ENCODE measurements at places on chromosomes 2 and 18.

GRCh38 chr2:35503738-35504199, 851.8 kb upstream of the CRIM1 start:
- no peaks in the 10 kb centered on the region for H3K4me1 ChIP-seq
- H3K4me3 ChIP-seq = no peak overlapping the region
- no peaks in the 10 kb centered on the region for H3K36me3 ChIP-seq
- H3K27ac ChIP-seq = no peak overlapping the region
- no peak for DNase-seq

GRCh38 chr2:29917781-29918180, 3.6 kb downstream of the ALK start:
- H3K4me3 ChIP-seq = no peak overlapping the region
- H3K4me1 ChIP-seq = peaks cover 11% of the 10 kb centered on the region
- H3K27ac ChIP-seq = no peak overlapping the region
- peaks cover 53% of the 10 kb centered on the region for H3K27me3 ChIP-seq

DNA sequence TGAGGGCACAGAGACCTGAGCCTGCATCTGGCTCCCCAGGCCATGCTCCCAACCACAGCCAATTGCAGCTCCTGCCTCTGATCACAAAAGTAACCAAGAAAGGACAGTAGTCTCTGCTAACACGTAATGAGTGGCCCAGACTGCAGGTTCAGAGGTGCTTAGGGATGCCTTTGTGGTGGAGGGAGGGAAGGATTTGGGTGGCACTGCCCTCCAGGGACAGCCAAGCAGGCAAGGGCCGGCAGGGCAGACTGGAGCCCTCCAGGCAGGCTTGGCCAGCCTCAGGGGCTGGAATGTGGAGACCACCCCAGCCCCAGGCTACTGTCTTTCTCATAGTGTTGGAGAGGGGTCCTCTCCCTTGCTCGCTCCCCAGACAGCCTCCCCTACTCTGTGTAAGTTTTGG, 114.5 kb upstream of the SMAD2 start:
- H3K27me3 ChIP-seq = peaks cover 3% of the 10 kb centered on the region
- H3K27ac ChIP-seq = no peak overlapping the region
- no peaks in the 10 kb centered on the region for H3K36me3 ChIP-seq
- no peaks in the 10 kb centered on the region for H3K4me1 ChIP-seq
- no peak for DNase-seq
- H3K4me3 ChIP-seq = no peak overlapping the region

DNA sequence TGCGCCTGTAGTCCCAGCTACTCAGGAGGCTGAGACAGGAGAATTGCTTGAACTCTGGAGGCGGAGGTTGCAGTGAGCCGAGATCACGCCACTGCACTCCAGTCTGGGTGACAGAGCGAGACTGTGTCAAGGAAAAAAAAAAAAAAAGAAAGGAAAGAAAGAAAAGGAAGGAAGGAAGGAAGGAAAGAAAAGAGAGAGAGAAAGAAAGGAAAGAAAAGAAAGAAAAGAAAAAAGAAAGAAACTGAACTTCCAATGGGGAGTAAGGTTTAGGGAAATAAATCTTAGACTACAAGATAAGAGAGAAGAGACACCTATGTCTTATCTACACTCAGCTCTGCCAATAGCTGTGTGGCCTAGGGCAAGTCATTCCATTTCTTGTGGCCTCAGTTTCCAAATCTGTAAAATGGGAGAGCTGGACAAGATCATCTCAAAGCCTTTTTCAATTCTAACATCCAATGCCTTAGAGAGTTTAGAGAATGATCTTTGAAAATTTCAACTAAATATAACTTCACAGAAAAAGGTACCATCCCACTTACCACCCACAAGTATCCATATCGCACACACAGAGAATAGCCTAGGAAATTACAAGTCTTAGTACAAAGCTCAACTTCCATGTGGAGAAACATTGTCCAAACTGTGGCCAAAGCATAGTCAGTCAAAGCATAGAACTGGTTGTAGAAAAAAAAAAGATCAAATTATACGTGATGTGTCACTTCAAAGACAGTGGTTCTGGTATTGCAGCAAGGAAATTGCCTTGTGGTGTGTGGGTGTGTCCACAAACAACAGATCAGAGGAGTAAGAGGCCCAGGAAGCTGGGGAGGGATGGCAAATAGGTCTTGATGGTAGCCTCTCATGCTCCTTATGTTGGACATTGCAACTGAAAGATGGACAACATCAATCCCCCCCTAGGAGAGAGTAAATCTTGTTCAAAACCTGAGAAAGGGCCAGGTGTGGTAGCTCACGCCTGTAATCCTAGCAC, 42.4 kb downstream of the SLC14A2 start:
- H3K36me3 ChIP-seq = no peaks in the 10 kb centered on the region
- DNase-seq = peak; percentile 45
- H3K4me1 ChIP-seq = peaks cover 28% of the 10 kb centered on the region
- no peak overlapping the region for H3K4me3 ChIP-seq
- no peak overlapping the region for H3K27ac ChIP-seq

GRCh38 chr2:11417946-11418585, 47.9 kb downstream of the E2F6 start:
- no peak overlapping the region for H3K27ac ChIP-seq
- peak; percentile 22 for DNase-seq
- H3K4me3 ChIP-seq = no peak overlapping the region

GRCh38 chr2:100046961-100047947, 95.1 kb downstream of the AFF3 start:
- H3K4me1 ChIP-seq = no peaks in the 10 kb centered on the region
- no peaks in the 10 kb centered on the region for H3K36me3 ChIP-seq
- DNase-seq = no peak
- H3K27ac ChIP-seq = no peak overlapping the region
- no peaks in the 10 kb centered on the region for H3K27me3 ChIP-seq

GRCh38 chr2:239396881-239397681, 3.7 kb downstream of the HDAC4 start:
- H3K27me3 ChIP-seq = no peaks in the 10 kb centered on the region
- peaks cover 5% of the 10 kb centered on the region for H3K36me3 ChIP-seq
- no peak overlapping the region for H3K27ac ChIP-seq
- H3K4me3 ChIP-seq = no peak overlapping the region
- peak; percentile 68 for DNase-seq
- H3K4me1 ChIP-seq = peaks cover 36% of the 10 kb centered on the region

GRCh38 chr2:64447317-64448040, 6.5 kb upstream of the LGALSL start:
- no peak overlapping the region for H3K27ac ChIP-seq
- H3K4me3 ChIP-seq = no peak overlapping the region
- no peak for DNase-seq
- H3K4me1 ChIP-seq = no peaks in the 10 kb centered on the region

DNA sequence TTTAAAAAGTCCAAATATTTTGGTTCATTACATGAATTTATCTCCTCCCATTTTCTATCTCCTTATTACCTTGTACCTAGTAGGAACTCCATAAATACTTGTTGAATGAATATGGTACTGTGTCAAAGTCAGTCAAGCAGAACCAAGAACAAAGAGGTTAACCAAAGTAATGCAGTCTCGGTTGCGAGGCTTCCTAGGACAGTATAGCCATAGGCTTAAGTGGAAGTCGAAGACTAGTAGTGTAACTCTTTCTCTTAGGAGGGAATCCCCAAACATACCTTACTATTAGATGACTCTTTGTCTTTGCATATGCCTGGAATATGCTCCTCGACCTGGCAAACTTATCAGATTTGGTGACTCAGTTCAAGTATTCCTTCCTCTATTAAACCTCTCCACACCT, 4.8 kb downstream of the LIPT1 start:
- no peak overlapping the region for H3K4me3 ChIP-seq
- no peaks in the 10 kb centered on the region for H3K27me3 ChIP-seq
- H3K36me3 ChIP-seq = peaks cover 28% of the 10 kb centered on the region
- DNase-seq = no peak
- peaks cover 28% of the 10 kb centered on the region for H3K4me1 ChIP-seq
- peak overlapping the region; percentile 43 for H3K27ac ChIP-seq

- H3K27ac ChIP-seq = no peak overlapping the region
- H3K4me1 ChIP-seq = no peaks in the 10 kb centered on the region
- no peaks in the 10 kb centered on the region for H3K36me3 ChIP-seq
- no peak for DNase-seq
- no peaks in the 10 kb centered on the region for H3K27me3 ChIP-seq
- no peak overlapping the region for H3K4me3 ChIP-seq
Observed at GRCh38 chr2:164068063-164068462, 332.3 kb upstream of the FIGN start.

GRCh38 chr2:141710589-141711239, 420.1 kb downstream of the LRP1B start:
- no peaks in the 10 kb centered on the region for H3K4me1 ChIP-seq
- no peak overlapping the region for H3K4me3 ChIP-seq
- H3K27me3 ChIP-seq = no peaks in the 10 kb centered on the region
- H3K27ac ChIP-seq = no peak overlapping the region
- DNase-seq = no peak

- peak; percentile 83 for DNase-seq
- no peaks in the 10 kb centered on the region for H3K36me3 ChIP-seq
- H3K4me1 ChIP-seq = peaks cover 2% of the 10 kb centered on the region
- H3K27ac ChIP-seq = peak overlapping the region; percentile 0
- peaks cover 2% of the 10 kb centered on the region for H3K27me3 ChIP-seq
Observed at GRCh38 chr2:46461011-46461674, 18.2 kb upstream of the TMEM247 start.

- H3K36me3 ChIP-seq = no peaks in the 10 kb centered on the region
- no peak overlapping the region for H3K27ac ChIP-seq
- peaks cover 10% of the 10 kb centered on the region for H3K4me1 ChIP-seq
- peaks cover 16% of the 10 kb centered on the region for H3K27me3 ChIP-seq
Observed at GRCh38 chr2:118059919-118060478, 28.3 kb upstream of the INSIG2 start.

DNA sequence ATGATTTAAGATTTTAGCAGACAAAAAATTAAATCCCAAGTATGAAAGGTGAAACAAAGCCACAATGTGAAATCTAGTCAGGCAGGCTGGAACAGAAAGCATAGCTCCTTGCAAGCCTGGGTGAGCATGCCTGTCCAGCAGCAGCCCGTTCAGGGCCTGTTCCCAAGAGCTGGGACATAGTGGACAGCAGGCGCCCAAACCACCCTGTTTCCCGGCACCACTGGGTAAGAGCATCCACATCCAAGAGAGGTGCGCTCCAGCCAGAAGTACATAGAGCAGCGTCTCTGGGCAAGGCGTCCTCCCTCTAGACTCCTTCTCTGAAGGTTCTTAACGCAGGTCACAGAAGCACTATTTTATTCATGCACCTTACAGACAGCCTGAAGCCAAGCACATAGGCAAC, 80.8 kb downstream of the DNER start:
- no peaks in the 10 kb centered on the region for H3K36me3 ChIP-seq
- H3K4me3 ChIP-seq = no peak overlapping the region
- H3K27me3 ChIP-seq = peaks cover 19% of the 10 kb centered on the region
- DNase-seq = no peak
- no peak overlapping the region for H3K27ac ChIP-seq

GRCh38 chr18:75226286-75226955, 15.8 kb downstream of the TSHZ1 start:
- H3K4me1 ChIP-seq = peaks cover 57% of the 10 kb centered on the region
- DNase-seq = peak; percentile 54
- peak overlapping the region; percentile 61 for H3K4me3 ChIP-seq
- H3K27ac ChIP-seq = peak overlapping the region; percentile 65
- no peaks in the 10 kb centered on the region for H3K27me3 ChIP-seq
- H3K36me3 ChIP-seq = peaks cover 5% of the 10 kb centered on the region

- peak overlapping the region; percentile 93 for H3K27ac ChIP-seq
- H3K4me3 ChIP-seq = no peak overlapping the region
- DNase-seq = no peak
- H3K4me1 ChIP-seq = peaks cover 38% of the 10 kb centered on the region
- H3K36me3 ChIP-seq = peaks cover 2% of the 10 kb centered on the region
Observed at GRCh38 chr2:7847321-7847720, 834.5 kb upstream of the ID2 start.

- H3K27me3 ChIP-seq = peaks cover 5% of the 10 kb centered on the region
- no peaks in the 10 kb centered on the region for H3K36me3 ChIP-seq
- no peak for DNase-seq
Observed at GRCh38 chr2:217968023-217968422, 34.8 kb downstream of the TNS1 start.

- DNase-seq = no peak
- no peaks in the 10 kb centered on the region for H3K27me3 ChIP-seq
- peak overlapping the region; percentile 2 for H3K27ac ChIP-seq
- peaks cover 43% of the 10 kb centered on the region for H3K4me1 ChIP-seq
- no peak overlapping the region for H3K4me3 ChIP-seq
- peaks cover 59% of the 10 kb centered on the region for H3K36me3 ChIP-seq
Observed at GRCh38 chr18:63410792-63411191, 11.5 kb downstream of the VPS4B start.

DNA sequence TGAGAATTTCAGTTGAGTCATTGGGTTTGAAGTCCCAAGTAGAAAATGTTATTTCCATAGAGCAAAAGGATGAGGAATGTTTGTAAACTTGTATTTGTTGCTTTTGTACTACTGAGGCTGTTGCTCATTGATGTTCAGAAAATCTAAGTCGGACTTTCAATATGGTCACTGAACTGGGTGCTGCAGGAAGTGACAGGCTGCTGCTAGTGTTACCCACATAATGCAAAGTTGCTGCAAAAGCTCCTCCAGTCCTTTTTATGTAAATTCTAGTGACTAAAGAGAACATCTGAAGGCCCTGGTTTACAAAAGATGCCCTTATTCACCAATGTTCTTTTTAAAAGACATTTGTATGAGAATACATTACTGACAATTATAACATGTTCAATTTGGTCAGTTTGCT, 131.1 kb upstream of the FAM98A start:
- H3K27me3 ChIP-seq = no peaks in the 10 kb centered on the region
- H3K36me3 ChIP-seq = no peaks in the 10 kb centered on the region
- no peak for DNase-seq
- H3K4me3 ChIP-seq = no peak overlapping the region
- H3K4me1 ChIP-seq = no peaks in the 10 kb centered on the region

DNA sequence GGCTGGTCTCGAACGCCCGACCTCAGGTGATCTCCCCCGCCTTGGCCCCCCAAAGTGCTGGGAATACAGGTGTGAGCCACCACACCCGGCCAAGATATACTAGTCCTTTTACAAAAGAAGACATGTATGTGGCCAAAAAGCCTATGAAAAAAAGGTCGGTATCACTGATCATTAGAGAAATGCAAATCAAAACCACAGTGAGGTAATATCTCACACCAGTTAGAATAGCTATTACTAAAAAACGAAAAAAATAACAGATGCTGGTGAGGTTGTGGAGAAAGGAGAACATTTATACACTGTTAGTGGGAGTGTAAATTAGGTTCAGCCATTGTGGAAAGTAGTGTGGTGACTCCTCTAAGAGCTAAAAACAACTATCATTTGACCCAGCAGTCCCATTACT, 26.4 kb downstream of the KLHL23 start:
- no peaks in the 10 kb centered on the region for H3K36me3 ChIP-seq
- H3K27ac ChIP-seq = no peak overlapping the region
- H3K27me3 ChIP-seq = peaks cover 2% of the 10 kb centered on the region
- H3K4me3 ChIP-seq = no peak overlapping the region
- no peak for DNase-seq
